ENCODE measurements at places on chromosomes 11 and 22.

- DNase-seq, result no peak
Observed at GRCh38 chr11:64008914-64009633, 22.8 kb downstream of the OTUB1 start.

DNA sequence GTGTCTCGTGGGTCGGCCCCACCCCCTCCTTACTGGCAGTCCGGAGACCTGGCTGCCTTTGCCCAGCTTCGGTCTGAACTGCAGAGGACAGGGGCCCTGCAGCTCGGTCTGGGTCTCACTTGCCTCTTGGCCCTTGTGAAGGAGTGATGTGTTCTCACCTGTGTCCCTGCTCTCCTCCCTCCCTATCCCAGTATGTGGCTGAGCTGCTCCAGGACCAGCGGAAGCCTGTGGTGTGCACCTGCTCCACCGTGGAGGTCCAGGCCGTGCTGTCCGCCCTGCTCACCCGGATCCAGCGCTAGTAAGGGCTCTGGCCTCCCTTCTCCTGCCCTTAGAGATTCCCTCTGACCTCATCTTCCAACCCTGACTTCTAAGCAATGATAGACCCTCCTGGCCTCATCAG lies 35.7 kb upstream of the RAB1B start:
- DNase-seq, result no peak

GRCh38 chr11:35166369-35167360 lies 27.7 kb downstream of the CD44 start:
- no peak for DNase-seq

DNA sequence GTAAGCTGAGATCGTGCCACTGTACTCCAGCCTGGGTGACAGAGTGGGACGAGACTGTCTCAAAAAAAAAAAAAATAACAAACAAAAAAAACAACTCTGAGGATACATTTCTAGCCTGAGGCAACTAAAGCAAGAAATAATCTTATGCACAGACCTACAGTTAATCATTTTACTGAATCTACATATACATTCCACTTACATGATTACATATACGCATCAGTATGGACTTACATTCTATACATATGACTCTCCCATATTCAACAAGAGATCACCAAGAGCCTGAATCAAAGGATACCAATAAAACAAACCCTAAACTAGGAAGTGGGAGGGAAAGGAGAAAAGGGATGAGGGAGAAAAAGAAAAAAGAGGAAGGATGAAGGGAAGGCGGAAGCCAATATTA lies 1.1 kb downstream of the ALG8 start:
- no peak for DNase-seq

DNA sequence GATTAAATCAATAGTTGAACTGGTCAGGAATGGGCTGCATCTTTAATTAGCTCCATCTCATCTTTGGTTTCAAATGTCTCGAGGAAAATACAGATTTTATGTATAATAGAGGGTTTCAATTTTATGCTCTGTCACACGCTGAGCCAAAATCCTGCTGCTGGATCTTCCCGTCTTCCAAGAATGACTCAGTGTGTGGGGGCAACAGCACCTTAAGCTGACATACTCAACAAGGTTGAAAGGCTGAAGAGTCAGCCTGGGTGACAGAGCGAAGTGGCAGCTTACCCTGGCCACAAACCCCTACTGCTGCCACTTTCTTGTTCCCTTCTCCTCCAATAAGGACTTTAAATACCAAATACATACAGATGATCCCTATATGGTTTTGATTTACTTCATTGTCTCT lies 9.0 kb upstream of the PCF11 start:
- DNase-seq, result peak; percentile 50

DNA sequence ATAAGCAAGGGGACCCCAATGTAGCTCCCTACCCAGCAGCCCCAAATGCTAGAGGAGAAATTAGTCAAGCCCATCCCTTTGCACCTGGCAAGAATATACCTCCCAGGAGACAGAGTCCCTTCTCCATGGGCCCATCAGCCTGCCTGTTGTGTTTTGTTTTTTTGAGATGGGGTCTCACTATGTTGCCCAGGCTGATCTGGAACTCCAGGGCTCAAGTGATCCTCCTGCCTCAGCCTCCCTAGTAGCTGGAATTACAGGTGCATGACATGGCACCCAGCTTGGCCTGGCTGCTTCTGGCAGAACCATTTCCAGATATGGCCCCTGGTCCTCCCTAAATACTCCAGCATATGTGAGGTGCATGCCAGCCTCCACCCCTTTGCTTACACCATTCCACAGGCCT lies 22.1 kb downstream of the PDE2A start:
- DNase-seq, result no peak

DNA sequence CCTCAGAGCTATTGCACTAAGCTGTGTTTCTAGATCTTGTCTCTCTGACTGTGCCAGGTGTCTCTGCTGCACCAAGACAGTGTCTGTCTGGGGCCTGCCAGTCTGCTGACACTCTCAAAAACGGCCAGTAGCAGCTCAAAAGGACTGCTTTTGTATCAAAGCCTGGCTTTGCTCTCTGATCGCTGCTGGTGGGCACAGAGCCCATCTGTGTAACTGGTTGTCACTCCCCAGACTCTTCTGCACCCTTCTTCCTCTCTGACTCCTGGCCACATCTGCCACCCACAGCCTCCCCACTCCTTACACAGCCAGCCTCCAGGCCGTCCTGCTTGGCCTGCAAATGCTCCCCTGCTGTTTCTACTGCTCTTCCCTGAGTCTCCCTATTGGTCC lies 26.5 kb downstream of the MED15 start:
- DNase-seq, result no peak

GRCh38 chr11:97234016-97234415 lies 844.2 kb downstream of the JRKL start:
- no peak for DNase-seq

GRCh38 chr11:109733245-109733644 lies 311.3 kb downstream of the C11orf87 start:
- DNase-seq, result no peak

DNA sequence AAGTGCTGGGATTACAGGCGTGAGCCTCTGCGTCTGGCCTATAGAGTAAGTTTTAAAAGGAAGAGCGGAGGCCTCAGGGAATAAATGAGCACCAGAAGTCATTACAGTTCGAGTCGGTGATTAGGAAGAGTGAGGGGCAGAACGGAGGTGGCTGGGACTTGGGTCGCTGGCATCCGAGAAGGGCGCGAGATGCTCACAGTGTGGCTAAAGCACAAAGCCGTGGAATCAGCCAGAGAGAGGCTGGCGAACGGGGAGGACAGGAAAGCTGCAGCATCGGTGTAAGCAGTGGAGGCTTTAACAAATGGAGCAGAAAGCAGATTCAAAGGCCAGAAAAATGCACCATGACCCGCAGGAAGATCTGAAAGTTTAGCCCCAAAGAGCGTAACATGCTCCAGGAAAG lies 2.7 kb upstream of the KRTAP5-4 start:
- no peak for DNase-seq

DNA sequence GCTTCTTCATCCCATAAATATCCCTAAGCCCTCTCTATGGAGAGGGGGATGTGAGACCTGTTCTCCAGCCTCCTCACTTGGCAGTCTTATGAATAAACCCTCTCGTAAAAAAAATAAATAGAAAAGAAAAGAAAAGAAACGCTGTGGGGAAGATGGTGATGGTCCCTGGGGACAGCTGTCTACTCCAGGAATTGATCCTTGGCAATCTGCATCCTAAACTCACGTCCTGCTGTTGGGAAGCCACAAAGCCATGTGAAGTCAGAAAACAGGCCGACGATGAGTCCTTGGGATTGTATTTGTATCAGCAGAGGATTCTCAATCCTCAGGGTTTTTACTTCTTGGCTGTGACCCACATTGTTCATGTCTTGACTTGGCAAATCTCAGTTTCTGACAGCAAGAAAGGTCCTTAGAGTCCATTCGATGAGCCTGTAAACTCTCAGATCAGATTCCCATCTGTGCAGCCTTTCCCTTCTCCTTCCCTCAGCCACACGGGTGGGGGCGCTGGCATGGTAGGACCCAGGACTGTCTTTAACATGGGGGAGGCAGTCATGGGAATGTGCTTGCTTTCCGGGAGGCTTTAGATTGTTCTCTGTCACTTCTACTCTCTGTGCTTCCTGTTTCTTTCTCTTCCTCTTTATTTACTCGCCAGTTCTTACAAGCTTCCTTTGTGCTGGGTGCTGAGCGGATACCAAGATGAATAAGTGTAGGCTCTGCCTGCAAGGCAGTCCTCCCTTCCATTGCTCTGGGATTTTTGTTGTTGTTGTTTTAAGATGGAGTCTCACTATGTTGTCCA lies 24.9 kb downstream of the TCP11L1 start:
- DNase-seq, result peak; percentile 8

GRCh38 chr11:65640483-65641296 lies 2.8 kb downstream of the SIPA1 start:
- DNase-seq, result no peak

DNA sequence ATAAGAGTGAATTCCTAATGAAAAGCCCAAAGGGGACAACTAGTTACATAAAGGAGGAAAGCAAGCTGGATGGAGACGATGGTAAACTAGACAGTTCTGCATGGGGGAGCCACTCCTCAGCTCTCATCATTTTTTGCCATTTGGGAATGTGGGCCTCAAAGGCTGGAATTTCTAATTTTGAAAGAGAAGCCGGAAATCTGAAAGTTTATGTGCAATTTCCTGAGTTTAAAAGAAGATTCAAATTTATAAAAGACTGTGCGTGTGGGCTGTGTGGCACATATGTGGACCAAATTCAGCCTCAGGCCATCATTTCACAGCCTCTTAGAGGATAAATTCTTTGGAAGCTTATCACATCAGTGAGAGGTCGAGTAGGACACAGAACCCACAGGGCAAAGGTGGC lies 18.3 kb upstream of the CRY2 start:
- no peak for DNase-seq

DNA sequence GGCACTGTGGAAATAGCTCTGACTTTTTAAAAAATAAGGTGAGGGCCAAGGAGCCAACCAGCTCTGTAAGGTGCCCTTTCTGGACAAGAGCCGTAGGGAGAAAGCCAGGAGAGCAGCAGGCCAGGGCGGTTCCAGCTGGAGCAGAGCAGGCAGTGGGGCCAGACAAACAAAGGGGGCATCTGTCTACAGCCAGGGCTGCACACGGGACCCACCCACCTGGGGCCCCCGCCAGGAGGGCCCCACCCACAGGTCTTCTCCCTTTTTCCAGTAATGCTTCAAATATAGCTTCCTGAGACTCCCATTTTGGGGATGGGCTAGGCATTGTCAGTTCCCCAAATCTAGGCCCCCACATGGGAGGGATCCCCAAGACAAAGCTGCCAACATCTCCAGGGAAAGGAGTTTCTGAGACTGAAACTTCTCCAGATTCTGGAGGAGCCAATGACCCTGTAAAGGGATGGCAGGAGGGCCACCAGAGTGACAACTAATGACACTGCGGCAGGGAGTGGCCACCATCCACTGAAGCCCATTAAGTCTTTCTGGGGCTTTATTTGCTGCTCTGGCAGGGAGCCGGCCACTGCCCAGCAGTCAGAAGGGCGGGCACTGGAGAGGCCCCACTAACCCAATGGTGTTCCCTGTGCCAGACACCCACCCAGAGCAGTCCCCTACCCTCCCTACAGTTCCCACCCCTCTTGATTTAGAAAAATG lies 1.9 kb downstream of the ZFTA start:
- DNase-seq, result peak; percentile 36

GRCh38 chr11:57568330-57568766 lies 876 bp upstream of the UBE2L6 start:
- no peak for DNase-seq

DNA sequence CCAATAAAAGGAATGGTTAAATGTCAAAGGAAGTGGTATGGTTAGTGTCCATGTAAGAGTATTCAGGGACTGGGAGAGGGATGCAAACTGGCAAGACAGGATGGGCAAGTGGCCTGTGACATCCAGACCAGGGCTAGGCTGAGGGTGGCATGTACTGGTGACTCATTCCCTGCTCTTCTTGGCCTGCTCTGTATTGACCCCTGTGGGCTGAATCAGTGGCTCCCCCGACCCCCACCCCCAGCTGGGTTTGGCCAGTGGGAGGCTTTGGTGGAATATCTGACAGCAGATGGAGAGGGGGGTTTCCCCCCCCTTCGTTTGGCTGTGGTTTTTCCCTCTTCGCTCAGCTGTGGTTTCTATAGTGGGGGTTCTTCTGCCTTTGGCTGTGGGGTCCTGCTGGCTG lies 87.7 kb downstream of the CSNK2A3 start:
- no peak for DNase-seq

DNA sequence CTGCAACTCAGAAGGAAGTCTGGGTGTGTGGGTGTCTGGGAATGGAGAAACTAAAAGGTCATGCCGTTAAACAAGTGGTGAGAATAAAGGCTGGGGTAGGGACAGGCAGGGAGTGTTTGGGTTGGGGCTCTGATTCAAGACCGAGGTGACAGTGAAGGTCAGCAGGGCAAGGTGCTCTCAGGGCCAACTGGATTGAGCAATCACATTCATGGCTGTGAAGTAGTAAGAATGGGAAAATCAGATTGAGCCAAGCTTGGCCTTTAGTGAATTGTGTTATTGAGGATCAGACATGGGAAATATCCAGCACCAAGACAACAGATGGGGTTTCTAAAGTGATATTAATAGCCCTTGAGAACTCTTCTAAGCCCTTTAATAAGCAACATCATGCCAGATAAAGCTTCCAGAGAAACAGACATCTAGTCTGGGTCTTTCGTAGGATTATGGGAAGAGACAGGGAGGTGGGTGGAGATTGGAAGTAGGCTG lies 24.3 kb downstream of the SCN3B start:
- DNase-seq, result no peak

DNA sequence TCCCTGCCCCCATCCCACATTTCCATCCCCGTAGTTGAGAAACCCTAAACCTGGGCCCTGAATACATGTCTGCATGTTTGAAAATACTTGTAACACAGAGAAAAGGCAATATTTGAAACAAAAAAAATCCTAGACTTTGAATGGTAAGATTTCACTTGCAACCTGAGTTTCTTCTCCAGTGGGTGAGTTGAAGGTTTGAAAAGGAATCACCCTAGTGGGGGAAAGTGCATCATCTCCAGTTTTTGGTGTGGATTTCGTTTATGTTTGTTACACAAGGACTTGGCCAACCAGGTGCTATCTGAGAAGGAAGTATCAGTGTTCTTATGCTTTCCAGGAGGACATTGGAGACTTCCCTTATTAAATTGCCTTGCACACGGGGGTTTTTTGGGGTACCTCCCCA lies 90.4 kb downstream of the ABTB2 start:
- no peak for DNase-seq

DNA sequence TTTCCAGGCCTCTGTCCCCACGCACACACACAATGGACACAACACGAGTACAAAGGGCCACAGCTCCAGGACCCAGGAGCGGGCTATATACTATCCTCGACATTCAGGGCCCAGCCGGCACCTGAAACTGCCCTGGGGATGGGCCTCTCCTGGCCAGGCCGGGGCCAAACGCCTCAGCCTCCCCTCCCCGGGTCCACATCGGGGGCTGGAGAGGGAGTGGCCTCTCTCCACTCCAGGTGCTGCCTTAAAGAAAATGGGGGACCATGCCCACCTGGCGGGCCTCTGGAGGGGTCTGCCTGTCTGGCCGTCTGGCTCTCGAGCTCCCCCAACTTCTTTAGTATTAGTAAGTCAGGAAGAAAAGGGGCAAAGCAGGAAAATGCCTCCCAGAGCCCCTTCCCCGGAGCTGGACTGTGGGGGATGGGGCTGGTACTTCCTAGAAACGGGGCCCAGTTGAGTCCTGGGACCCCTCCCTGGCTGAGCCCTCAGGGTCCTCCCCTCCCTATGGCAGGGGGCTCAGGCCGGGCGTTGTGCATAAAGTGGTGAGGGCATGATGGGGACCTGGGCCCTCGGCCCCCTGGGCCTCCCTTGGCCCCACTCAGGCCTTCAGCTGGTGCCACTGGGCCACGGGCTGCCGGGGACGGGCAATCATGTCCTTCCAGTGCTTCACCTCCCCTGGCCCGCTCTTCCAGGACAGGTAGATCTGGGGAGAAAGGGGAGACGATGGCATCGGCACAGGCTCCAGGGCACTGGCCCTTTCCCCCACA lies 9.7 kb downstream of the LRRC10B start:
- DNase-seq, result no peak

- DNase-seq, result peak; percentile 56
Observed at GRCh38 chr11:35615921-35616900, 2.0 kb upstream of the FJX1 start.

Data from K562 (cell line).